ENCODE measurements at places on chromosomes 12 and 14.

- DNase-seq, result no peak
These were observed 8.5 kb downstream of the C1S start for GRCh38 chr12:7068994-7069346.

DNA sequence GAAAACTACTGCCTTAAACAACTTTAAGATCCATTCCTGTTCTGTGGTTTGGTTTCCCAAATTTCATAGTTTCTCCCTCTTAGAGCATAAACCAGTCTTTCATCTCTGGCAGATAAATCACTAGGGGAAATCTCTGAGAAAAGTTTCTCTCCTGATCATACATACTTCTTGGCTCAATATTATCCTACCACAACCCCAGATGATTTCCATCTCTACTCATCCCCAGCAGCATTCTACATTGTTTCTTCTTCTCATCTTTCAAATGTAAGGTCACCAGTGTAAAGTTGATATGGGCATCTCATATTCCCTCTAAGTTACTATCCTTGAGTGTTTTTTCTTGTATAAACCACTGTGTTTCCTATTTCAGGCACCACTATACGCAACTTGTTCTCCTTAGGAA lies 45.9 kb upstream of the PLEKHG7 start:
- DNase-seq, result no peak

DNA sequence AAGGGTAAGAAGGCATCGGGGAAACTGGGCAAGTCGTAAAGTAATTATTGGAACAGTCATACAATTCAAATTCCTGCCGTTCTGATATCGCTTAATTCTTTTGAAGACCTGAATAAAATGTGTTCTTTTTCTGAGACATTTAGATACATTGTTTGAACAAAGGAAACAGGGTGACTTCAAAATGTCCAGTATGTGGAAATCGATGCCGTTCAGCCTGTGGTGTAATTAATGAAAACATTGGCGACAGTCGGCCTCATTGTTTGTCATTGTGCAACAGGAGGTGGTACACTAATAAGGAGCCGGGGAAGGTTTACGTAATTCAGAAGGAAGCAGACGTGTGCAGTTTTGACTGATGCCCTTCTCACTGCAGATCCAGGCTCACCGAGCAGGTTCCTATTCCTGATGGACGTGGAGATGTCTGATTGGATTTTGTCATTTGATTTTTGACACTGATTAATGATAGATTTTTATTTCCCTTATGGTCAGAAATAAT lies 92.7 kb downstream of the BORCS5 start:
- DNase-seq, result no peak

- DNase-seq, result peak; percentile 97
These were observed 136.1 kb downstream of the ANO2 start for GRCh38 chr12:5808981-5809380.

- DNase-seq, result no peak
These were observed 151.4 kb downstream of the KTN1 start for GRCh38 chr14:55731311-55731872.

DNA sequence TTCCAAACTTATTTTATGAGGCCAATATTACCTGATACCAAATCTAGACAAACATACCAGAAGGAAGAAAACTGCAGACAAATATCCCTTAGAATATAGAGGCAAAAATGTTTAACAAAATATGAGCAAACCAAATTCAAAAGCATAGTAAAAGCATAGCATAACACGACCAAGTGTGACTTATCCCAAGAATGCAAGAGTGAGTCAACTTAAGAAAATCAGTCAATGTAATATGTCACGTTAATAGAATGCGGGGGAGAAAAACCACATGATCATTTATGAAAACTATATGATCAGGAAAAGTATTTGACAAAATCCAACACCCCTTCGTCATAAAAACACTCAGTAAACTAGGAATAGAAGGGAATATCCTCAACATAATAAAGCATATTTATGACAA lies 217.3 kb downstream of the ADGRD1 start:
- DNase-seq, result no peak

DNA sequence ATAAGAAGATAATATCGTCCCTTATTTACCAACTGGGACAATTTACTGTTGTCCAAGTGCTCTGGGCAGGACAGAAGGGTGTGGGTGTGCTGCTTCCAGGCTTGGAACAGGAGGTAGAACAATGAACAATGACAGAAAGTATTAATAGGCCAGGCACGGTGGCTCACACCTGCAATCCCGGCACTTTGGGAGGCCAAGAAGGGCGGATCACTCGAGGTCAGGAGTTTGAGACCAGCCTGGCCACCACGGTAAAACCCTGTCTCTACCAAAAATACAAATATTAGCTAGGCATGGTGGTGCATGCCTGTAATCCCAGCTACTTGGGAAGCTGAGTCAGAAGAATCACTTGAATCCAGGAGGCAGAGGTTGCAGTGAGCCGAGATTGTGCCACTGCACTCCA lies 2.5 kb downstream of the IFI27 start:
- DNase-seq, result no peak

DNA sequence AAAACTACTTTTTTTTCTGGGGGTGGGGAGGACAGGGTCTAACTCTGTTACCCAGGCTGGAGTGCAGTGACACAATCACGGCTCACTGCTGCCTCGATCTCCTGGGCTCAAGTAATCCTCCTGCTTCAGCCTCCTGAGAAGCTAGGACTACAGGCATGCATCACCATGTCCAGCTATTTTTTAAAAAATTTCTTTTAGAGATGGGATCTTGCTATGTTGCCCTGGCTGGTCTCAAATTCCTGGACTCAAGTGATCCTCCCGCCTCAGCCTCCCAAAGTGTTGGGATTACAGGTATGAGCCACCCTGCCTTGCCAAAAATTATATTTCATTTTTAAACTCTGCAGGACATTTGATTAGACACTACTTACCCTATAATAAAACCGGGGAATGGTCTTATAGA lies 5.5 kb downstream of the PPP2R3C start:
- DNase-seq, result no peak

DNA sequence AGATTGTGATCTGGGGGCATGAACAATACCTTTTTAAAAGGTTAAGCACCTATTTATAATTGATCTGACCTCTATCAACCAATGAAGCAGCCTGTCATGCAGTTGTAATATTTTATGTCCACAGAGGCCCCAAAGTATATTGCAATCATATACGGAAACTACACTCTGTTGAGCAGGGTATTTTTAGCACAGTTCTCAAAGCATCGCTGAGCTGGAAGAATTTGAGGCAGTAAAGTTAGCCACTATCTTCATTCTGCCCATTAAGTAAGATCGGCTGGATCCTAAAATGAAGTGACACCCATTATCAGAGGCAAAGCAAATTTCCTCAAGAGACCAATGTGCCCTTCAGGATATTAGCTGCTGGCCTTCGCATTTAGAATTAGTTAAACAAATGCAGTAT lies 47.7 kb upstream of the GRIP1 start:
- no peak for DNase-seq

DNA sequence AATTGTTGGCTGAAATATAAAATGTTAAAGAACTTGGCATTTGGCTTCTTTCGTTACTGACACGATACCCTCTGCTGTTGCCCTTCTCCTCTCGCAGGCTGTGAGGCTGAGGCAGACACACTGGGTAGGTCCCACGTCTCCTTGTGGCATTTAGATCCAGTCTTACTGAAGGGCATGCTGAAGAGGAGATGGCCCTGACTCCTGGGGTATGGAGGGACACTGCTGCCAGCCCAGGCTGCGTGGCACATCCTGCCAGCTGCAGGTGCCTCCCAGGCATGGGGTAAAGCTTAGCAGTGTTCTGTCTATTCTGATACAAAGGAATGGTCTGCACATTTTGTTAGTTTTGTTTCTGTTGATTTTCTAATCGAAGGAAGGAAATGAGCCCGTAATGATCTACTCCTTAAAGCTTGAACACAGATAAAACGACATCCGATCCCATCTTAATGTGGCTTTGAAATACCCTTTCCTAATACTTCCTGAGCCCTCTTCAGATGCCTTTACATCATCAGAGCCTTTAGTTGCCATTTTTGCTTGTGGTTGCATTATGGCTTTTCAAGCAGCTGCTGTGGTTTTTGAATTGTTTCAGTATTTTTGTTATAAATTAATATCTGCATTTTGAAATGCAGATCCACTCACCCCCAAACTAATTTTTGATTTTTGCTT lies 61.1 kb downstream of the WDR20 start:
- DNase-seq, result no peak

DNA sequence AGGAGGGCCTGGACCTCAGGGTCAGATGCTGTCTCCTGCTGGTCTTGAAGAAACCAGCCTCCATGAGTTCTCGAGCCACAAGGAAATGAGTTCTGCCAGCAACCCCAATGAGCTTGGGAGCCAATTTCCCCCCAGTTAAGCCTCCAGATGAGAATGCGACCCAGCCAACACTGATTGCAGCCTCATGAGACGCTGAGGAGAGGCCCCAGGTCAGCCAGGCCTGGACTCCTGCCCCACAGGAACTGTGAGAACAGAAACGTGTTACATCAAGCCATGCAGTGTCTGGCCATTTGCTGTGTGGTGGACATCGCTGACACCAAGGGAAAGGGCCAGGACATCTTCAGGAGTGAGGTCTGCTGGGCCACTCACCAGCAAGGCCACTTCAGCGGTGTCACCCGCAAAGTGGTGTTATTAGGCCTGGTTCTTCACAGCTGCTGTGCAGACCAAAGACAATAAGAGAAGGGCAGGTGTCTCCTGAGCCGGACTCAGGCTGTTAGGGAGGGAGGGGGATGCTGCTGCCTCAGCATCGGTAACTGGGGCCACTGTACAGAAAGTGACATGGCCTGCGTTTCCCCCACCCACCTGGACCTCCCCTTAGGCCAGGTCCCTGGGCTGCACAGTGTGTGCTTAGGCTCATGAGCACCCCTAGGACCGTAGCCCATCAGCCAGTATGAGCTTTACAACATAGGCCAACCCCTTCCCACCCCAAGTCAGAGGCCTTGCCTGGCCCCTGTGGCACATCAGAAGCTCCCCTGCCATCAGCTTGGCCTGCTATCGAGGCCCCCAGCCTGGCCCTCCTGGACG lies 272.4 kb upstream of the RTL1 start:
- DNase-seq, result no peak

- peak; percentile 35 for DNase-seq
These were observed 26.8 kb downstream of the KLRK1 start for GRCh38 chr12:10362828-10363657.

DNA sequence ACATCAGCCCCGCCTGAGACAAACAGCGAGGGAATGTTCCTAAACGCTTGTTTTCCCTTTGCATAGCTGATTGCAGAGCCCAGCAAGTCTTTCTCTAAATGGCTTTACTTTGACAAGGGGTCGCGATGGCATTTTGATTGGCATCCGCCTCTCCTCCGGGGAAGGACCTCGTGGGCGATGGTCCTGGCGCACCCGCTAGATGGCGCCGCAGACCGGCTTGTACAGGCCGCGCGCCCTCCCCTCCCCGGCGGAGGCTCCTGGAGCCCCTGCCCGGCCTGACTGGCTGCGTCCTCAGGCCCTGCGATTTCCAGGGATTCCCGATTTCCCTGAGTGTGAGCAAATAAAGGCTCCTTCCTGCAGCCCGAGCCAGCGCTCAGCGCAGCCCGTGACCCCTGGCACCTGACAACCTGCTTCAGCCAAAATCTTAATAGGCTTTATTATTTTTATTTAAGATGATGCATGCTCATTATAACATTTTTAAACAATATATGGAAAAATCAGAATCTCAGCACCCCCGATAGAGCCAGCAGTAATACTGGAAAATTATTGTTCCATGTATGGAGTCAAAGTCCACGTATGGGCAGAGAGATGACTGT lies 468.3 kb downstream of the AACS start:
- no peak for DNase-seq

DNA sequence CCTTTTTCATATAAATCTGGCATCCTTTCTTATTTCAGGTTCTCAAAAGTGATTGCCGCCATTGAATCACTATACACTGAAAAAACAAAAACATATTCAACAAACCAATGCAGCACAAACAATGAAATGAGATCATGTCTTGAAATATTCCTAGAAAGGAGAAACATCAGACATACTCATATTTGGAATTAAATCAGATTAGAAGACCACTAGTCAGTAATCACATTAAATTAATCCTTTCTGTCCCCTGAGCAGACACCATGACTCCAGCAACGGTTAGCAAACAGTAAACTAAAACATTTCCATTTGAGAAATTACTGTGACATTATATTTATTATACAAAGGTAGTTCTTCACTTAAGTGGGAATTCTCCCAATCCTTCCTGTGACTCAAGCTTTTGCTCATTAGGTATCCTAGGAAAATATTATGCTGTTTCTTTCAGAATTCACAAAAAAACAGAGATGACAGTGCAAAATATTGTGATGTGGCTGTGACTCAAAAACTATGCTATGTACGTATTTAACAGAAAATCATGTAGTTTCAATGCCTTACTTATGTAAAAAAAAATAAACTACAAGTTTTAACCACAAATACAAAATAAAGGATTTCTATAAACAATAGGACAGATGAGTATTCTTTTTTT lies 29.7 kb downstream of the CPNE8 start:
- DNase-seq, result peak; percentile 14

- no peak for DNase-seq
These were observed 191.7 kb downstream of the ALG10 start for GRCh38 chr12:34214011-34214410.

- peak; percentile 44 for DNase-seq
These were observed 127.3 kb upstream of the HIF1A start for GRCh38 chr14:61567838-61568571.

- DNase-seq, result no peak
These were observed 50.5 kb downstream of the CFAP251 start for GRCh38 chr12:121968876-121969275.

GRCh38 chr12:78392918-78393317 lies 471.7 kb upstream of the SYT1 start:
- DNase-seq, result peak; percentile 46

DNA sequence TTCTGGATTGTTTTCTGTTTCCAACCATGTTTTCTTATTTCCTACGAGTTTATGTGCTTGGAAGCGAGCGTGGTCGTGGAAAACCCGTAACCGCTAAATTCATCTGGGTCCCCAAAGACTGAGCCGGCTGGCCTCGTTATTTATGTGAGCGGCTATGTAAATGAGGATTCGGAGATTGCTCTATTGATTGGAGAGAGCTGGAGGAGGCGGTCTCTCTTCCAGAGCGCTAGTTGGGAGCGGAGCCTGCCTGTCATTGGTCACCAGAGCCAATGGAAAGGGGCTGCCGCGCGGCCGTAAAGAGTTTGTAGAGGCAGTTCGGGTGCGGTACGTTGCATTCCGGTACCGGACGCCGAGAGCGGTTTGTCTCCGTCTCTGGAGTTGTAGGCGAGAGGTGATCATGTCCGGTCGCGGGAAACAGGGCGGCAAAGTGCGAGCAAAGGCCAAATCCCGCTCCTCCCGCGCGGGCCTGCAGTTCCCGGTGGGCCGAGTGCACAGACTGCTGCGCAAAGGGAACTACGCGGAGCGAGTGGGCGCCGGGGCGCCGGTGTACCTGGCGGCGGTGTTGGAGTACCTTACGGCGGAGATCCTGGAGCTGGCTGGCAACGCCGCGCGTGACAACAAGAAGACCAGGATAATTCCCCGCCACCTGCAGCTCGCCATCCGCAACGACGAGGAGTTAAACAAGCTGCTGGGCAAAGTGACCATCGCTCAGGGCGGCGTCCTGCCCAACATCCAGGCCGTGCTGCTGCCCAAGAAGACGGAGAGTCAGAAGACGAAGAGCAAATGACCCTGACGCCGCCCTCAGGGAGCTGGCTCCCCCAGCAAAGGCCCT lies 29.0 kb downstream of the WBP11 start:
- peak; percentile 96 for DNase-seq

Measured in M059J (cell line).